BJ (cell line): ENCODE measurements at places on chromosomes 2 and 18.

GRCh38 chr2:239353692-239354091, 47.1 kb downstream of the HDAC4 start:
- DNase-seq, result no peak

DNA sequence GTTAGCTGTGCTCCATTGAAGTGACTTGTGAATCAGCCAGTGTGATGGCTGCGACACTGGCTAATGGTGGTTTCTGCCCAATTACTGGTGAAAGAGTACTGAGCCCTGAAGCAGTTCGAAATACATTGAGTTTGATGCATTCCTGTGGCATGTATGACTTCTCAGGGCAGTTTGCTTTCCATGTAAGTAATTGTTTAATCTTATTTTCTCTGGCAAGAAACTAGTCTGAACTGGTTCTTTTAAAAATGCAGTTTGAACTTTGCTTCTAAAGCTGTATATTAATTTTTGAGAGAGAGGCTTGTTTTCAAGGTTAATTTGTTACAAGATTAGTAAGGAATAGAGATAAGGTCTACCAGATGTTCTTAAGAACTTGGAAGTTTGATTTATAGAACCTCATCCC, 46.7 kb downstream of the GLS start:
- no peak for DNase-seq

DNA sequence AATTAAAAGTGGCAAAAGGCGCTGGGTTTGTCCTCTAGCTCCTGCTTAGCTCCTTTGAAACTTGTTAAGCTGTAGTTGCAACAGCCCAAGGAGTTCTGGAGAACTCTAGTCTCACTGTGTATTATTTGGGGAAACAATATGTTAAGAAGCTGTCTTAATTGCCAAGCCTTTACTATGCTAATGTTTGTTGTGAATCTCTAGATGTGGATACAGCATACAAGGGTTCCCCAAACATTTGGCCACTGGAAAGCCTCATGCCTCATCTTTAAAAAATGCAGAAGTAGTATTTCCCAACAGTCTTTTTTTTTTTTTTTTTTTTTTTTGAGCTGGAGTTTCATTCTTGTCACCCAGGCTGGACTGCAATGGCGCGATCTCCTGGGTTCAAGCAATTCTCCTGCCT, 236.7 kb downstream of the PRKCE start:
- DNase-seq, result peak; percentile 54

GRCh38 chr2:100451092-100451491, 19.2 kb upstream of the NMS start:
- DNase-seq, result no peak

DNA sequence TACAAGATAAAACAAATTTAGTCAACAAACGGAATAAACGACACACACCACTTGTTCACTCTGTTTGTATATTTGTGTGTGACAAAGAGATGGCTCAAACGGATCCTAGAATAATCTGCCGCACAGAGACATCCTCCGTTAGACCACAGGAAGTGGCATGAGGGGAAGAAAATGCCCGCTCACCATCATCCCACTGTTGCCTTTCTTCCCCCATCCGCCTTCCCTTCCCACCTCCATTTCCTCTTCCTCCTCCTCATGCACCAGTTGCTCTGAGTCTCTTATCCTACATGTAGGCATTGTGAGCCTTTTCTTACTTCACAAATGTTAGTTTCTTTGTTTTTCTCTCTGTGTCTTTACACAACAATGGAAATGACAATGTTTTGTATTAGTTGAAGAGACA, 228.5 kb upstream of the SMIM21 start:
- no peak for DNase-seq

- no peak for DNase-seq
These were observed 23.9 kb upstream of the SCYGR5 start for GRCh38 chr2:227642656-227643055.

GRCh38 chr2:150686391-150686790, 198.9 kb upstream of the RND3 start:
- DNase-seq, result no peak

DNA sequence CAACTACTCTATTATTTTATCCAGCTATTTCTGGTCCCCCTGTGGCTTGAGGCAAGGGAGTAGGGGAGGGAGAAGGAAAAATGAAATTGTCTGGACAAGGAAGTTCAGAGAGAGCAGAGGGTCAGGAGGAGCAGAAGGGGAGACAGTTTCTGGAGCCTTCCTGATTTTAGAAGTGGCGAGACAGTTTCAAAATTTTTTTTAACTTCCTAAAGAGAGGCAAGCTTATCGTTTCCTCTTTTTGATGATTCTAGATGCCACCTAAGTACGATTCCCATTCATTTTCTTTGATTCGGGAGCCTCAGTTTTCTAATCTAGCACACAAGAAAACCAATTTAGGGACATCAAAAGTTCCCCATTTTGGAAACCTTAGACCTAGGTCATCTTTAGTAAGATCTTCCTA, 96.9 kb upstream of the B3GNT2 start:
- no peak for DNase-seq

DNA sequence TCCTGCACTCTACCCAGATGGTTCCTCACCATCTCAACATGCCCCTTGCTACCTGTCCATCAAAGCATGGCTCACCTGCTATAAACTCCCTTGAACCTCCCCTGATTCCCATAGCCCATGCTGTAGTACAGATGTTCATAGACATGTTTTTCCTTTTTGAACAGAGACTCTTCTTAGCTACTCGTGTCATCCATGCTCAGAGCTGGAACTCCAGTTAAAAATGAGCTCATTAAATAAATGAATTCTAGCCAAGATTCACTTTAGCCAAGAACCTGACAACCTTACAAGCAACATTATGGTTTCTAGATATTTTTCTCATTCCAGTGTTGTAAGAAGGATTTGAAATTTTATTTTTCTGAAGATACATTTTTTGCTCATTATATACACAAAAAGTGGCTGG, 65.0 kb downstream of the SCG2 start:
- no peak for DNase-seq

- DNase-seq, result peak; percentile 96
These were observed 42.5 kb downstream of the COPS8 start for GRCh38 chr2:237128026-237128703.

DNA sequence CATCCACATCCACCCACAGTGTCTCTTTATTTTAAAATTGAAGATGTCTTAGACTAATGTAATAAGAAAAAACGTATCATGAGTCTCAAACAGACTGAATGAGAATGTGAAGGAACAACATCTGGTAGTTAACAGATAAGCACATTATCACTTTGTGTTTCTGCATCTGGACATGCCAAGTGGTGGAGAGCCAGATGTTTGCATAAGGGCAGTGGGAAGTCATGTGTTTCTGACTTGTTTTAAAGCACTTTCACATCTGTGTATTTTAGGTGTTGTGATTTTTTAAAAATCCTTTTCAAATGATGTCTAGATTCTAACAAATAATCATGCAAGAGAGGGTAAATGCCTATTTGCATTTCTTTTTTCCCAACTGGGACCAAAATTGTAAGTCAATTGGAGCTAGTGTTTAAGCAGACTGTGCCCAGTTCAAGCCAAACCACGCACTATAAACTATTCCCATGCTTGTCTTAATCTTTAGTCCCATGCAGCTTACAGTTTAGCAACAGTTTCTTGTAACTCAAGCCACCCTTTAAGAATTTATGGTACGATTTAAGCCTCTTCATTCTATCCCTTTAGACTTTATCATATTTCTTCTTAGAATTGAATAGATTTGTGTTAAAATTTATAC, 272.7 kb upstream of the DOK6 start:
- DNase-seq, result no peak

DNA sequence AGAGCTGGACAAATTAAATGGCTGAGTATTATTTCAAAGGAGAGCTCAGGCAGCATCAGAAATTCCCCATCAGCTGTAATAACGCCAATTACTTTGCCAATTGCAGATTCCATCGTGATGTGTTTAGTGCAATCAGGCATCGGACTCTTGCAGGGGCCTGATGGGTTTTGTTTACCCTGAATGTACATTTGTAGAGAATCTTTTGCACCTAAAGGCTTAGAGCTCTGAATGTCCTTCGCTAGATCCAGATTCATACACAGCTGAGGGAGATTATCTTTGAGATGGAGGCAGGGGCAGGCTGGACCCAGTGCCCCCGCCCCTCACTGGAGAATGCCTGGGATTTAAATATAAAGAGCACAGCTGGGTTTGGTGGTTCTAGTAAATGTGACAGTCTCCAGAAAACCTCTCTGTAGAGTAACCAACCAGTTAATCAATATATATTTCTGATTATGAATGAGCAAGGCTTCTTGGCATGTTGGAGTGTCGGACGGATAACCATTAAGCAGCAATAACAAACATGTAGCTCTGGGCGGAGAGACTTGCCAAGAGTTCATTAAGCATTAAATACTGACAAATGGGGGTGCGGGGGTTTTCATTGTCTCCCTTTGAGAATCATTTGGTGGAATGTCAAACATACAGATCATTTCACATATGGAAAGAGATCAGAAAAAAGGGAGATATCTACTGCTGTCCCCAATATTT, 200.9 kb downstream of the SETBP1 start:
- DNase-seq, result no peak

GRCh38 chr2:177392373-177393202, at the start of gene AGPS:
Gene AGPS, plus strand, starts transcription at chr2:177392773. Its CDS starts 17 bp downstream, at chr2:177392790.
- no peak for DNase-seq
